ENCODE measurements at places on chromosomes 2 and 18.

- DNase-seq = no peak
Measured at GRCh38 chr2:232386490-232386739, 7.9 kb downstream of the ALPP start.

- no peak for DNase-seq
Measured at GRCh38 chr2:15858466-15858865, 81.9 kb upstream of the MYCN start.

- no peak for DNase-seq
Measured at GRCh38 chr2:172293952-172294351, 133.4 kb upstream of the ITGA6 start.

- DNase-seq = no peak
Measured at GRCh38 chr2:56244911-56245530, 61.2 kb downstream of the CCDC85A start.

GRCh38 chr2:68784915-68785314 is 50.3 kb downstream of the ARHGAP25 start:
- no peak for DNase-seq

DNA sequence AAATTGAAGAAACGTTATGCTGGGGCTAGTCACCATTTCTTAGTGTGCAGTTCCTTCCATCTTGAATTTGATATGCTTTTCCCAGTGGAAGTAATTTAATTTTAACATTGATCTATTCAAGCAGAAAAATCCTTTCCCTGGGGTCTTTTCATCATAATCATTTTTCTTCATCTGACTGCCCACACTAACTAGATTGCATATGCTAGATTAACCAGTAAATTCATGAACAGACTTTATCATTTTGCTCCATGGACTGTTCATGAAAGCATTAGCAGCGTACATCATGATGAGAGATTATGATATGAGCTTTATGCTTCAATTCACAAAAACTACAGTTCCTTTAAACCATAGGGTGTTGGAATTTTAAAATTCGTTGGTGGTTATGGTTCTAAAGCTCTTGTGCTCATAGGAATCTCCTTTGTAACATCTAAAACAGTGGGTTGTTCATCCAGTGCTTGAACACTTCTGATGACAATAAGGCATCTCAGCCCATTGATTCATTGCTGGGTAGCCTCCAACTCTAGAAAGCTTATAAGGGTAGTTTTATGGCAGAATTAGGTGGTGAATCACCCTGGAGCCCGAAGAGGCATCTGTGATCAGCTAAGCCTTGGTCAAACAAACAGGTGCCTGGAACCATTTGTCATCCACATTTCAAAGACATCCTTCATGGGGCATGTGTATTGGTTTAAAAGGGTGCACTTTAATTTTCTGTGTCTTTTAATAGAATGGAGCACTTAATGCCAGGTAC is 77.2 kb upstream of the NDUFV2 start:
- no peak for DNase-seq

DNA sequence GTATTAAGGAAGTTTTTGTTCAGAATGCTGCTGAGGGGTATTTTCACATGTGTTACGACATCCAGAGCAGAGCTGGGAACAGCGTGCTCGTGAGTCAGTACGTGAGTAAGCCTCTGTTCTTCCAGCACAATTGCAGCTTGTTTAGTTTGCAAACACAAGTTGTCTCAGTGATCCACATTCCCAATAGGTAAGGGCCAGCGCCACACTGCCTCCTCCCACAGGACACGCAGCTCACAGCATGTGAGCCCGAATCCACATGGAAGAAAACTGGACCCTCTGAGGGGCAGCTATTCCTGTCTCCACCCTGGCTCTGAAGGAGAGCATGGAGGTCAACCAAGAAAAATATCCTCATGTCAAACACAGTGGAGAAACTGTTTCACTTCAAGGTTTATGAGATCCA is 173.9 kb upstream of the PID1 start:
- DNase-seq = no peak

GRCh38 chr2:197713271-197713670 is 8.1 kb downstream of the MARS2 start:
- DNase-seq = no peak

DNA sequence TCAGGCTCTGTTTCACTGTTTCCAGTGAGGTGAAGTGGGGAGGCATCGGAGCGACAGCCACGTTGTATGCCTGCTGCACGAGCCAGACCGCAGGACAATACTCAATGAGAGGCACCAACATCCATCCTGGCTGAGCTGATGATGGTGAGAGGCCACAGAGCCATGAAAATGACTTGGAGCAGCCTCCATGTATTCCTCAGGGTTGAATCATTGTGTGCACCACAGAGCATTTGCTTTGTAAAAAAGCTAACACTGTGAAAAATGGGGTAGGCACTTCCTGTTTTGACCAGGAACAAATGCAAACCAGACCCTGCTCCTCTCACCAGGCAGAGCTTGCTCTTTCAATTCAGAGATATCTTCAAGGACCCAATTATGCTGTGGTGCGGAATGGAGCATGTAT is 87.2 kb downstream of the LPIN1 start:
- no peak for DNase-seq

GRCh38 chr2:122261911-122262310 is 506.5 kb downstream of the TSN start:
- DNase-seq = no peak

GRCh38 chr2:65231121-65231520 is 3.5 kb downstream of the ACTR2 start:
- no peak for DNase-seq

GRCh38 chr2:96955762-96956161 is 30.6 kb downstream of the FAM178B start:
- no peak for DNase-seq

GRCh38 chr2:98164256-98164655 is 77.3 kb downstream of the VWA3B start:
- DNase-seq = no peak

DNA sequence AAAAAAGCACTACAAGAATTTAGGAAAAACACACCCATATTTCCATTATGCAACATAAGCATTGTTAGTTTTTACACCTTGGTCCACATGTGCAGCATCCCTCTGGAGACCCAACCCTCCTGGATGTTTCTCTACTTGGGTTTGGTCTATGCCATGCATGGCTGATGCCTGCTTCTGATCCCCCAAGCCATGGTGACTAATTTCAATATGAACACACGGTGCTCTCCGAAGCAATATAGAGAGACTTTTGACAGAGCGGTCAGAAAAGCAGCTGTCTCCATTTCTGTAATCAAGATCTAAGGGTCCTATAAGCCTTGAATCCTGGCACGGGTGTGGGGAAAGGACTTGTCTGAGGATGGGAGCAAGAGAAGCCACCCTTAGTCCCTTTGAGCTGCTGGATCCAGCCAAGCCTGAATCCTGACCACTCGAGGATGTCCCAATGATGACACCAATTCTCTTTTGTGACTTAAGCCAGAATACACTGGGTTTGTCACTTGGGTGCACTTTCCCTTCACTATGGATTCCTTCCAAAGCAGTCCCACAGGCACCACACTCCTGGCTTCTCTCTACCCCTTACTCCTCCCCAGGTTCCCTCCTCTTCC is 91.5 kb downstream of the ACTR2 start:
- DNase-seq = no peak

DNA sequence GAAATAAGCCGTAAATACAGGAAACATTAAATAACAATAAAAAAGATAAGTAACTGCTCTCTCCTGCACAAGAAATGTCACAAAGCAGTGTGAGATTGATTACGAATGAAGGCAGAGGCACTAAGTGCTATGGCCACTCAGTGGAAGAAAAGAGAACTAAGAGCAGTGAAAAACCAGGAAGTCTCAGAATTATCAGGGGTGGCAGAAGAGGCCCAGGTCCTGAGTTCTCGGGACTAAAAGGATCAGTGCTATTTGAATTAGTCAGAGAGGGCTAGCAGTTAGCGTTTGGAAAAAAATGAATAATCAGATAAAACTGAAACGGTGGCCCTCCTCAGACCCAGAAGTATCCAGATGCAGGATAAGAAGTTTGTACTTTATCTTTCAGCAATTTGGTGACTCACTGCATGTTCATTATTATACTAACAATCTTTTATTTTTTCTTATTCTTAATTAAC is 367.1 kb downstream of the ZEB2 start:
- no peak for DNase-seq

DNA sequence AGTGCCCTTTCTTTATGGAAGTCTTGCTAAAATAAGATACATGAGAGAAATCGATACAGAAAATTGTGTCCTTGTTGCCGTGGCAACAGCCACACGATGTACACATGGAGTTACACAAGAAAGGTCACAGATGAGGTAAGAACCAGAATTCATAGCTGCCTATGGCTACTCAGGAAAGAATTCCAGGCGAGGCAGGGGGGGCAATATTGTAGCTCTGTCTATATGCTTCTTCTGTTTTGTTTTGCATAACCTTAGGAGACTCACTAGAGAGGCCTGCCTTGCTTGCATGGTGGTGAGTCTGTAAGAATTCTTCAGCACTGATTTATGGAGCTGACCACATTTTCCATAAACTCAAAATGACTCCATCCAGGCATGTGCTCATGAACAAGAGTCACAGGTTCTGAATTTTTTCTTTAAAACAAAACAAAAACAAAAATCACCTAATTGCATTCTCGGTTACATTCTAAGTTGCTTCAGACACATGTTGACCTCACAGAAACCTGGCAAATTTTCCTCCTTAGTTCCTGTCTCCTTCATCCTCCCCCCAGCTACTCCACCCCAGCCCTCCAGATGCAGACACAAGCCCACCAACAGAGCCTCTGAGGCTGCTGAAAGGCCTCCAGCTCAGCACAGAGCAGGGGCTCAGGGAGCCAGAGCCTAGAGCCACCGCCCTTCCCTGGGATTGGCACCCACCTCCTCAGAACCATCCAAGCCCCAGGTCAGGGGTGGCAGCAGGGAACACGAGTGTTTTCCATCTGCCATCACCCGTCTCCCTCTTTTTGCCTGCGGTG is 183.5 kb downstream of the ANTXR1 start:
- no peak for DNase-seq

DNA sequence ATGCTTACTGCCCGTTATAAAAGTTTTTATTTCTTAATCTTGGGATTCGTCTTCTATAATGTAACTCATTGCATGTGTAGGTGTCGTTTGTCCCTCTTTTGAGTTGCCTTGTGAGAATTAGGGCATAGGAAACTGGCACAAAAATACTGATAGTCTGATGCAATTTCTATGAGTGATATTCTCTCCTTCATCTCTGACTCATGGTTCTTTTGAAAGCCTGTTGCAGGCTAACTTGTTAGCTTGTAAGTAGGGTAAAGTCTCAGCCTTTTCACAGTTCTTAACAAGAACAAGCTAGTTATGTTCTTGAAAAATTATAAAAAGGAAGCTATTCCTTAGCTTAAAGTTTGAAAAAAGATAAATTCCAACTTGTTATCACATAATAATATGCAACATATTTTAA is 1085.4 kb upstream of the NRXN1 start:
- DNase-seq = no peak

GRCh38 chr2:157345647-157346389 is 20.2 kb upstream of the ERMN start:
- DNase-seq = no peak

GRCh38 chr18:31513189-31513935 is 15.4 kb downstream of the DSG2 start:
- no peak for DNase-seq

- no peak for DNase-seq
Measured at GRCh38 chr18:63409301-63409700, 13.0 kb downstream of the VPS4B start.

DNA sequence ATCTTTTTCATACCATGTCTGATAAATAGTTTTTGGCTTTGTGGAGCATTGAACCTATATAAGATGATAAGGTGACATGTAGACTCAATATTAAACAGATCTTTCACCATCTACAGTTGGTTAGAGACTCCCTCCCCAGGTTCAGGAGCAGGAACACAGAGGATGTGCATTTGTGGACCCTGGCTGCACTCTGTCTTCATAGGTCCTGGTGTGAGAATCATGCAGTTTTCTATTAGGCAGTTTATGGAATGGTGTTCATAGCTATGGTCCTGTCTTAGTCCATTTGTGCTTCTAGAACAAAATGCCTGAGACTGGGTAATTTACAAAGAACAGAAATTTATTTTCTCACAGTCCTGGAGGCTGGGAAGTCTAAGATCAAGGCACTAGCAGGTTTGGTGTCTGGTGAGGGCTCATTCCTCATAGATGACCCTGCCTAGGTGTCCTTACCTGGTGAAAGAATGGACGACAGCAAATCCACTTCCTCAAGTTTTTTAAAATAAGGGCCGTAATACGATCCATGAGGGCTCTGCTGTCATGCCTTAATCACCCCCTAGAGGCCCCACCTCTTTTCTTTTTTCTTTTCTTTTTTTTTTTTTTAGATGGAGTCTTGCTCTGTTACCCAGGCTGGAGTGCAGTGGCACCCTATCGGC is 35.3 kb upstream of the FAM98A start:
- DNase-seq = no peak

GRCh38 chr18:2908166-2908945 is 61.5 kb downstream of the EMILIN2 start:
- DNase-seq = no peak

DNA sequence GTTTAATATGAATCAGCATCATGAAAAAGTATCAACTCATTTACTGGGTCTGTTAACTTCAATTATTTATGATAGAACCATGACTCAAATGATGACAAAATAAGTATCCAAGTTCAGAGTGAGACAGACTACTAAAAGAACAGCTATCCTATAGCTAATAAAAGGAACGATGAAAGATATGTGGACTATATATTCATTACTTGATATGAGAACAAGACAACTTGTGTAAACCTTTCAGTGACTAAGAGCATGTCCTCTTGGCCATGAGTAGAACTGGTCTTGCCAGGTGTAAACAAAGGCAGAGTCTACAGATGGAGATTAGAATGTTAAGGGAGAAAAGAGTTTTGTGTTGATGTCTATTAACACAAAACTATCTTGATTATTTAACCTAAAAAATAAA is 360.4 kb upstream of the ZC3H15 start:
- DNase-seq = no peak

DNA sequence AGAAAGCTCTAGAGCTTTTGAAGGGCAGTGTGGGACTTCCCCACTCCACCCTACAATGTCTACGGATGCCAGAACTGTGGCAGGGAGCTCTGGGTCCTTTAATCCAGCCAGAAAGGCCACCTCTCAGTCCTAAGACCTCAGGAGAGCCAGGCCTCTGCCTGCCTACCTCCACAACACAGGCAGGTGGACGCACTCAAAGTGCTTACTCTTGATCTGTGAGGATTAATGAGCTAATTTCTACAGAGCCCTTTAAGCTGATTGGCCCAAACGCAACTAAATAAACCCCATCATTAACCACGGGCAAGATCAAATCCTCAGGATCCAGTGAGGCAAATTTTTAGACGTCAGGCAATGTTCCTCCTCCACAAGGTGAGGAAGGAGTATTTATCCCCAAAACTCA is 8.1 kb downstream of the STK39 start:
- DNase-seq = no peak

GRCh38 chr18:4060427-4061281 is 394.5 kb downstream of the DLGAP1 start:
- DNase-seq = no peak
